ENCODE measurements at places on chromosomes 1 and 21.

DNA sequence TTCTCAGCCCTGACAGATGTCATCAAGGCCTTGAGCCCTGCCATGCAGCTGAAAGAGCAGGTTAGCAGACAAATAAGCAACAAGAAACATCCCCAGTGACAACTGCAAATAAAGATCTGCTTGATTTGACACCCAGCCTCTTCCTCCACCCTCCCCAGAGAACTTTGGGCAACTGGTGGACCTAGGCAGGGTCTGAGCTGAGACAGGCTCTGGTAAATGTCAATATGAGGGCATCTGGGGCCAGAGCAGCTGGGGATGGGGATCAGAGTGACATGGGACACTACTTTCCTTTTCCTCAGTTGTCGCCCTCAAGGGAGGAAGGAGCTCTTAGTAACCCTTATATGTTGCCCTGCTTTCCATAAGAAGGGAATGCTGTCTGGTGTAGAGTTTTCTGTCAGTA, 544.1 kb downstream of the NEGR1 start:
- H3K27ac ChIP-seq: no peak overlapping the region
- no peak overlapping the region for H3K4me3 ChIP-seq
- DNase-seq: no peak
- H3K36me3 ChIP-seq: no peaks in the 10 kb centered on the region
- no peaks in the 10 kb centered on the region for H3K27me3 ChIP-seq

DNA sequence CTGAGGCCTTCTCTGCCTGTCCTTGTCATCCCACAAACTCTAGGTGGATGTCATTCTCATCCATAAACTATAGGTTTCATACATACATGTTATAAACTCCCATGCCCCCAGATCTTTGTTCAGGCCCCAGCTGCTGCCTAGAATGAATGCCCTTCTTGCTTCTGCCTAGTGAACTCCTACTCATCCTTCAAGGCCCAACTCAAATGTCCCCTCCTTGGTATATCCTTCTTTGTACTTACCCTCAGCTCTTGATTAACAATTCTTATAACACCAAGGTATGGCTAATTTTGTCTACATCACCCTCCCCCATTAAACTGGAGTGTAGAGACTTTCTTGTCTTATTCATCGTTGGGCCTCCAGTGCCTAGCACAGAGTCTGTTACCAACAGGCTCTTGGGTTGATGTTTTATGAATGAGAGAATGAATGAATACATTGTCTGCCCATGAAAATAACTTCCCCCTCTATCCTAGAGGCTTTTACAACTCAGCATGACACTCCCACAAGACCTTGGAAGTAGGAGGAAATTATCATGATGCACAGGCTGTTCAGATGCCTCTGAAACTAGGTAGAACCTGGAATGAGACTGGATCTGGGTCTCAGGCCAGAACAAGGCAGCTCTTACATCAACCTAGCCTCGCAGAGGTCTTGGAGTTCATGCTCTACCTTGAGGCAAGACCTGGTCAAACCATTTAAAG, 26.9 kb downstream of the EPHB2 start:
- H3K4me1 ChIP-seq: no peaks in the 10 kb centered on the region
- no peak for DNase-seq
- H3K27ac ChIP-seq: no peak overlapping the region
- H3K36me3 ChIP-seq: no peaks in the 10 kb centered on the region
- no peak overlapping the region for H3K4me3 ChIP-seq

- no peak for DNase-seq
- H3K4me1 ChIP-seq: no peaks in the 10 kb centered on the region
- no peak overlapping the region for H3K4me3 ChIP-seq
These were observed 109.0 kb downstream of the HMGB4 start for GRCh38 chr1:33972676-33973395.

DNA sequence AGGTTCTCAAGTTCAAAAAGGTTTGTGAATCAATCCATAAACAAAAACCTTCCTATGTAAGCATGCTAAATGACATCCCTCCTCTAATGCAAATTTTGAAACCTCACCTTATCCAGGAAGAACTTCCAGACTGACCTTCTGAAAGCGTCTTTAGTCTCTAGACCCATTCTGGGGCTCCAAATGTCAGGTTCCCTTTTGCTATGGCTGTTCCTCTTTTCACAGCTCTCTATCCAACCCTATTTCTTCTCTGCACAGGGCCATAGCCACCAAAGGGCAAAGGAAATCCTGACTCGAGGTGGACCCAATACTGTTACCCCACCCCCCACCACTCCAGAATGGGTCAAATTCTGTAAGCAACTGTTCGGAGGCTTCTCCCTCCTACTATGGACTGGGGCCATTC, 3.4 kb downstream of the ATP1A4 start:
- peaks cover 17% of the 10 kb centered on the region for H3K27me3 ChIP-seq
- DNase-seq: no peak

DNA sequence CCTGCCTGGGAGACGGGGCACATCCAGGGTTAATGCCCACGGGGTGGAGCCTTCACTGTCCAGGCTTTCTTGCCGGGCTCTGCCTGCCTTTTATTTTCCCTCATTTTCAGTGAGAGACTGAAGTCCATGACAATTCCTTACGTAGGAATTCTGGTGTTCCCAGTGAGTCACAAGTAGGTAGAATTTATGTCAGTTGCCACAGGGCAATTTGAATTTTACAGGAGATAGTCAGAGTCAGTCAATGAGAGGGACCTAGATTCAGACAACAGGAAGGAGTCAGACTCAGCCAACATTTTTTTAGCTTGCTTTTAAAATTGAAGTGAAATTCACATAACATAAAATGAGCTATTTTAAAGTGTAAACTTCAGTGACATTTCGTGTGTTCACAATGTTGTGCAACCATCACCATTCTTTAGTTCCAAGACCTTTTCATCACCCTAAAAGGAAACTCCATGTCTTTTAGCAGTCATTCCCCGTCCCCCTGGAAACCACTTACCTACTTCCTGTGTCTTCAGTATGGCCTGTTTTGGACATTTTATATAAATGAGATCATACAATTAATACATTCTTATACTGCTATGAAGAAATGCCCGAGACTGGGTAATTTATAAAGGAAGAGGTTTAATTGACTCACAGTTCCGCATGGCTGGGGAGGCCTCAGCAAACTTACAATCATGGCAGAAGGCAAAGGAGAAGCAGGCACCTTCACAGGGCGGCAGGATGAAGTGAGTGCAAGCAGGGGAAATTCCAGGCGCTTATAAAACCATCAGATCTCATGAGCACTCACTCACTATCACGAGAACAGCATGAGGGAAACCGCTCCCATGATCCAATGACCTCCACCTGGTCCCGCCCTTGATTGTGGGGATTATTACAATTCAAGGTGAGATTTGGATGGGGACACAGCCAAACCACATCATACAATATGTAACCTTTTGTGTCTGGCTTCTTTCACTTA, 14.6 kb downstream of the AJAP1 start:
- H3K36me3 ChIP-seq: no peaks in the 10 kb centered on the region
- no peaks in the 10 kb centered on the region for H3K27me3 ChIP-seq
- H3K27ac ChIP-seq: no peak overlapping the region
- no peak overlapping the region for H3K4me3 ChIP-seq
- DNase-seq: no peak
- H3K4me1 ChIP-seq: no peaks in the 10 kb centered on the region

DNA sequence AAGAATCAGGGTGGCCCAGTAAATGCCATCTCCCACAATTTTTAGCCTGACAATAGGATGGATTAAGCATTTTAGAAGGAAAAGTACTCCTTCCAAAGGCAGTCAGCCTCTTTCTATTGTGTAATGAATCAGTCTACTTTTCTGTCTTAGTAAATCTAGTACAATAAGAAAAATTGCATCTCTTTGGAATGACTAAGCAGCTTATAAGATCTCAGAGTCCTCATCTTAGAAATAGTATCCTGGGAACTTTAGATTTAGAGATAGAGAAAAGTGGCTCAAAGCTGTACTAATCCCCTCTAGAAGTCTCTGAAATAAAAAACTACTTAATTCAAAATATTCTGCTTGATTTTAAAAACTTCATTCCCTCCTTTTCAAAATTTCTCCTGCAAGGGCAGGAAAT, 81.4 kb downstream of the SLC44A5 start:
- no peaks in the 10 kb centered on the region for H3K36me3 ChIP-seq
- no peak overlapping the region for H3K4me3 ChIP-seq
- no peak overlapping the region for H3K27ac ChIP-seq
- H3K4me1 ChIP-seq: no peaks in the 10 kb centered on the region

- H3K4me3 ChIP-seq: no peak overlapping the region
- no peak overlapping the region for H3K27ac ChIP-seq
- no peak for DNase-seq
- H3K36me3 ChIP-seq: no peaks in the 10 kb centered on the region
- H3K27me3 ChIP-seq: peaks cover 13% of the 10 kb centered on the region
These were observed 89.4 kb downstream of the PAPPA2 start for GRCh38 chr1:176552217-176552991.

- no peak overlapping the region for H3K4me3 ChIP-seq
- H3K27me3 ChIP-seq: peaks cover 13% of the 10 kb centered on the region
- no peak for DNase-seq
- H3K4me1 ChIP-seq: peaks cover 14% of the 10 kb centered on the region
These were observed 83.9 kb upstream of the SGIP1 start for GRCh38 chr1:66450043-66450514.

- H3K36me3 ChIP-seq: no peaks in the 10 kb centered on the region
- peaks cover 4% of the 10 kb centered on the region for H3K27me3 ChIP-seq
These were observed 378 bp upstream of the F13B start for GRCh38 chr1:197067457-197067818.

GRCh38 chr21:42971897-42972275, 2.5 kb upstream of the PKNOX1 start:
- H3K4me3 ChIP-seq: no peak overlapping the region
- DNase-seq: no peak
- H3K4me1 ChIP-seq: peaks cover 21% of the 10 kb centered on the region
- peaks cover 5% of the 10 kb centered on the region for H3K36me3 ChIP-seq
- H3K27ac ChIP-seq: no peak overlapping the region
- H3K27me3 ChIP-seq: no peaks in the 10 kb centered on the region

DNA sequence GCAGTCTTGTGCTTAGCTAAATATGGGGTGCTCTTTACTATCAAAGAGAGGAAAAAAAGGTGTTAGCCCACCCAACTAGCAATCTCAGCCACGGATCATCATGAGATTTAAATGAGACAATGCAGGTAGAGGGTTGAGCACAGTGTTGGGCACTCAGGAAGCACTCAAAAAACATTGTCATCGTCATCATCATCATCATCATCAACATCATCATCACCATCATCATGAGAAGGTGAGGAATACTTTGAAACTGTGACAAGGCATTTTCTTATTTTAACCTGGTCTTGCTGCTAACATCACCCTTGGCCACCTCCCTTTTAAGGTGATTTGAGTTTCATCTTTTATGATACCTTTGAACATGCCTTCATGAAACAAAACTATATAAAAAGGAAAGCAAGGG, 3.3 kb upstream of the MAPKAPK2 start:
- no peak overlapping the region for H3K4me3 ChIP-seq
- DNase-seq: no peak
- peaks cover 5% of the 10 kb centered on the region for H3K27me3 ChIP-seq
- H3K36me3 ChIP-seq: peaks cover 3% of the 10 kb centered on the region

- H3K4me1 ChIP-seq: peaks cover 2% of the 10 kb centered on the region
- no peak overlapping the region for H3K4me3 ChIP-seq
- H3K27ac ChIP-seq: no peak overlapping the region
- H3K36me3 ChIP-seq: no peaks in the 10 kb centered on the region
- H3K27me3 ChIP-seq: peaks cover 4% of the 10 kb centered on the region
These were observed 52.9 kb upstream of the SRSF10 start for GRCh38 chr1:24032981-24033380.

DNA sequence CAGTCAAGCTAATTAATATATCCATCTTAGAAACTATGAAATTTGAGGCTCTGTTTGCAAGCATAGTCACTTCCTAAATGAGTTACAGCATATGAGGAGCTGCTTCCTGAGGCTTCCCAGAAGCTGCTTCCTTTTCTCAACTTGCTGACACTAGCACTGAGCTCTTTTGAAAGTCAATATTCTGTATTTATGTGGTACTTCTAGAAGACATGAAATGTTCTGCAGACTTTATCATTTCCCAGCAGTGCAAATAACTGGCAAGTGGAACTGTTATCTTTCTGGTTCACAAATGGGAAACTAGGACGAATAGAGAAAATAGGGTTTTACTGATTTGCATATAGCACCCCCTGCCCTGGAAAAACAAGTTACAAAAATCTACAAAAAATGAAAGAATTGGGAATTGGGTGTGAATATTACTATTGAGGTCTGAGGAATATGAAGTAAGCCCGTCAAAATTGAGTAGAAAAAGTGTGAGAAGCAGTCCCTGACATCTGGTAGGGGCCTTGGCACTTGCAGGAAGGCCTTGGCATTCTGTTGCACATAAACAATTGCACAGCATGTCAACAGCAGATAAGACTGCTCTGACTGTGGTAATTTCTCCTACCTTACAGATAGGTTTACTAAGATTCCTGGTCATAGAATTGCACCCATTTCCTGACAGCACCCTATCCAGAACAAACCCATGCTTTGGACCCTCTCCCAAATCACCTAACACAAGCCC, 7.1 kb downstream of the GIPC2 start:
- no peak overlapping the region for H3K4me3 ChIP-seq
- no peak for DNase-seq
- H3K27me3 ChIP-seq: peaks cover 10% of the 10 kb centered on the region
- H3K27ac ChIP-seq: no peak overlapping the region
- peaks cover 9% of the 10 kb centered on the region for H3K4me1 ChIP-seq

DNA sequence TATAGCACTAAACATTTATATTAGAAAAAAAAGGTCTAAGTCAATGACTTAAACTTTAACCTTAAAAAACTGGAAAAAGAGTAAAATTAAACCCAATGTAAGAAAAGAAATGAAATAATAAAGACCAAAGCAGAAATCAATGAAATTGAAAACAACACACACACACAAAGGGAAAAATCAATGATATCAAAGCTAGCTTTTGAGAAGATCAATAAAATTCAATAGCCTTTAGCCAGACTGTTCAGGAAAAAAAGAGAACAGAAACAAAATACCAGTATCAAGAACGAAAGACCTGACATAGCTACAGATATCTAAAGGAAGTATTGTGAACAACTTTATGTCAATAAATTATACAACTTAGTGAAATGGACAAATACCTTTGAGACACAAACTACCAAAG, 7.1 kb downstream of the DHCR24 start:
- no peaks in the 10 kb centered on the region for H3K27me3 ChIP-seq
- DNase-seq: no peak
- H3K36me3 ChIP-seq: peaks cover 56% of the 10 kb centered on the region
- H3K4me1 ChIP-seq: peaks cover 32% of the 10 kb centered on the region

GRCh38 chr21:29678626-29679025, 261.2 kb downstream of the GRIK1 start:
- no peaks in the 10 kb centered on the region for H3K4me1 ChIP-seq
- DNase-seq: no peak
- no peak overlapping the region for H3K27ac ChIP-seq
- H3K27me3 ChIP-seq: peaks cover 2% of the 10 kb centered on the region
- no peak overlapping the region for H3K4me3 ChIP-seq

All from activated CD4-positive, alpha-beta T cell treated with anti-CD3 and anti-CD28 coated beads, Interleukin-2, amount 10 ng/mL, durations not matched to agents 7 days and 5 days (primary cell).